AG08396 (cell line): ENCODE measurements at places on chromosomes 5 and 9.

DNA sequence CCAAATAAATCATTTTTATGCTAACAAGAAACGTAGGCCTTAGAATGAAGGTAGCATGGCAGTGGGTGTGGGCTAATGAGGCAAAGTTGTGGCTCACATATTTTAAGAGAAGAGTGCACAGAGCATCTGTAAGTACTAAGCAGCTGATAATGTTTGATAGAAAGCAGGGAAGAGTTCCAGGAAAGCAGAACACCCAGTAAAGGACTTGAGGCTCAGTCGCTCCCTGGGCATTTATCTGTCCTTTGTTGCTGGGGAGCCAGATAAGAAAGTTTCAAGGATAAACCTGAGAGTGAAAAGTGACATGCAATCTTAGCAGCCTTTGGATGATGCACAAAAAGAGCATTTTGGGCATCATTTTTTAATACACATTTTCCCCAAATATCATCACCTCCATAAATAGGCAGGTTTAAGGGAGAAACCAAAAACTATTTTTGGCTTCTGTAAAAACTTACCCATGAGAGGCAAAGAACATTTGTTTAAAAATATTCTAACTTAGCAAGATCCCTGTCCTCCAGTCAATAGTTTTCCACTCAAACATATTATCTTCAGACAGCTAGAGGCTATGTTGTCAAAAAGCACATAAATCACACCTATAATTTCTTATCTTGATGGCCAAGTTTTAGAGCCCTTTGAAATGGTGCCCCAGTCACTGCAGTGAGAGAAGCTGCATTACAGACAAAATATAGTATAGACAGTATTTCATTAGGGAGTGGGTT, 3.4 kb downstream of the FREM1 start:
- no peak for DNase-seq

DNA sequence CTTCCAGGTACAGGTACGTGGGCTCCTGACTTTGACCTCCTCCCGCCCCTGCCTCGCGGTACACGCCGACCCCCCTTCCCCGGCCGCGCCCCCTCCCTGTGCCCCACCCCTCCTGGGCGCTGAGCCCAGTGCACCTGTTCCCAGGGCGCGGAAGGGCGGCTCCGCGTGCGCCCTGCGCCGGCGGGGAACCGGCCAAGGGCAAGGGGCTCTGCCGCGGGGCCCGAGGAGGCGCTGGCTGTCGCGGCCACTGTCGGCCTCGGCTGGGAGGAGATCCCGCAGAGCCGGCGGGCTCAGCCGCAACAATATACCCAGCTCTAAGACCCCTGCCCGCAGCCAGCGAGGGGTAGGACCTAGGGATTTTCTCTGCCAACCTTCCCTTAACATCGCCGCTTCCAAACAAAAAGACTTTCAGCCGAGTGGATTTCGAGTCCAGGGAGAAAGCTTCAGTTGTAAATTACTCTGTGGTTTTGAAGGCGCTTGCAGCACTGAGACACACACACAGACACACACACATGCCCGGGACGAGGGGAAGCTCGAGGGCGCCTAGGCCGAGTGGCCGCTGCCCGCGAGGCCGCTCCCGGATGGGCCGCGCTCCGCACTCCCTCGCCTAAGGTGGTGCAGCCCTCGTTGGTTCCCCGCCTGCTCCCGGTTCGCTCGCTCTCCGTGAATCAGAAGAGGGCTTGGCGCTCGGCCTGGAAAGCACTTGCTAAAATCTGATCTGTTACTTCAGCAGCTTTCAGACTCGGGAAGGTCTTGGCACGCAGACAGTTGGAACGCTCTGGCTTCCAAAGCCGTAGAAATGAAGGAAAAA, 1.2 kb downstream of the FGF18 start:
- peak; percentile 84 for DNase-seq

DNA sequence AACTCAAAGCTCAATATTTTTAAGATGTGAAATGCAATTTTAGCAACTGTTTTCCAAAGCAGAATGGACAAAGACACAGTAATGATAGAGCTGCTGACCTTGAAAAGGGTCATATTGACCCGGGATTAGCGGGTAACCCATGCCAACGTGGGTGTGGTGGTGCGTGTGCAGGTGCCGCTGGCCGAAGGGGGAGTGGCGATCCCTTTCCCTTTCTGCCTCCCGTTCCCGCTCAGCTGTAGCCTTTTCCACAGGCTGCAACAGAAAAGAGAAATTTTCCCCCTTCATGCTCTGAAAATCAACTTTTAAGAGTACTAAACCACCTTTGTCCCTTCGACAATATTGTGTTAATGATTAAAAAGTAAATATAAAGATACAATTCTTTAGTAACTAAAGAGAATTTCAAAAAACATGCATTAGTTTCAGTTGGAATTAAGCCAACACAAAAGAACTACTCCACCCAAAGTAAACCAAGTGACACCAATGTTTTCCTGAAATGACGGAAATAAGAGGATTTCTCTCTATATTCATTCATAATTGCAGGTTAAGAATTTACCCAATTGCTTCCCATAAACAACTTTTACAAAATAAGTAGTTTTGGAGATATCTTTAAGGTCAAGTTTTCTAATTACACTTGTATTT, 105.2 kb downstream of the ZNF608 start:
- no peak for DNase-seq

GRCh38 chr9:113991714-113992113, 86.4 kb downstream of the AMBP start:
- no peak for DNase-seq

- no peak for DNase-seq
Observed at GRCh38 chr5:100434815-100435214, 100.4 kb upstream of the FAM174A start.

DNA sequence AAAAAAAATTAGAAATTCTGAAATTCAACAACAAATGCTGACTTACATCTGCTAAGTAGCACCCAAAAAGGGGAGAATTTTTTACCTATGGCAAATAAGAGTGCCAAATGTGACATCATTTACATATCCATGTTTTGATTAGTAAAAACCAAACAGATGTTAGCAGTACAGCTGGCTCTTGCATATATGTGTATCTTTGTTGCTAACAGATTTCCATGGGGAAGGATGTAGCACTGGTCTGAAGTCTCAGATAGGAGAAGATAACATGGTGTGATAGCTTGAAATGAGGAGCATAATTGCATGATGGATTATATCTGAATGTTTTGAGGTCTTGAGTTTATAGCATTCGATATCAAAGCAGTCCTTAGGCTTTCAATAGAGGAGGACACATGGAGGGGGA, 17.5 kb downstream of the PIK3R1 start:
- no peak for DNase-seq

DNA sequence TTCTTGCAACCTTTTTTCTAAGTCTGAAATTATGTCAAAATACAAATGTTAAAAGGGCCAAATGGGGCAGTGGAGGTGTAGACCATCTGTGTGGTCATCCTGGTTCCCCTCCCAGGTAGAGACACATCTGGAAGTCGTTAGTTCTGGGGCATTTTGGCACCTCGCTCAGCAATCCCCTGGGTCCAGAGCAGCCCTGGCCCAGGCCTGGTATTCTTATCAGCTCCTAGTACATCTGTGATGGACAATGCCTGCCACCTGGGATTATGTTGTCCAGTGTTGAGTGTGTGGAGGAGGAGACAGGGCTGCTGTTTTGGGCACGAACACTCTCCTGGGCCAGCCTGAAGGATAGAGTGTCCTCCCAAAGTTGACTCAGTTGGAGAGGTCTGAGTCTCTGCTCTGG, 74.8 kb downstream of the GADD45G start:
- DNase-seq, result no peak

GRCh38 chr5:93924628-93925027, 183.2 kb upstream of the POU5F2 start:
- no peak for DNase-seq

DNA sequence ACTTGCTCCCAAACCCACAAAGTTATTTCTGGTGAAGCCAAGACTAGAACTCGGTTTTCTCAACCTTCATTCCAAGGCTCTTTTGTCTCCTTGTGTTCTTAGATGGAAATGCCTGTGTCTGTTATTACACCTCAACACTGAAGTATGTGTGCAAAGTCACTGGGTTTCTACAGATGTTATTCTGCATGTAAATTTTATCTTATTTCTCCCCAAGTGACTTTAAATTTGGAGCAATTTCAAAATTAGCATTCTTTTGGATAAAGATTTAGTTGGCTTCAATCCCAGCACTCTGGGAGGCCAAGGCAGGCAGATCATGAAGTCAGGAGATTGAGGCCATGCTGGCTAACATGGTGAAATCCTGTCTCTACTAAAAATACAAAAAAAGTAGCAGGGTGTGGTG, 104.4 kb upstream of the GNA14 start:
- DNase-seq, result peak; percentile 33

GRCh38 chr5:98927989-98928872, 576 bp downstream of the CHD1 start:
- peak; percentile 66 for DNase-seq

GRCh38 chr9:89605465-89606048, 745 bp downstream of the GADD45G start:
- peak; percentile 57 for DNase-seq

DNA sequence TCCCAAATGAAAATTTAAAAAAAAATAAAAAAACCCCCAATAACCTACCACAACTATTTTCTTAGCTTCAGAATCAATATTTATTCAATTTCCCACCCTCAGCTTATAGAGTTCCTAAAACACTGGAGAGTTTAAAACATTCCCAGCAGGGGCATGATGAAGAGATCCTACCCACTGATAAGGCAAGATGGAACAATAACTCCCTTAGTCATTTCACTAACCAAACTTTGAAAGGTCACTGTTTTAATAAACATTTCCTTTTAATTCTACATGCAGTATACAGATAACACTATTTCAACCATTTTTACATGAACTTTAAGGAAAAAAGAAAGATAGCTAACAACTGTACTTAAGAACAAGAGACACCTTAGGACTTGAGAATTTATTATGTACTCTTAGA, 34.9 kb upstream of the ACOT12 start:
- peak; percentile 23 for DNase-seq

- peak; percentile 35 for DNase-seq
Observed at GRCh38 chr5:17378346-17378997, 119.6 kb upstream of the TAF11L2 start.

- no peak for DNase-seq
Observed at GRCh38 chr5:6178846-6179532, 199.4 kb downstream of the MED10 start.

GRCh38 chr9:534886-535285, 306.6 kb upstream of the DMRT1 start:
- DNase-seq, result no peak

- no peak for DNase-seq
Observed at GRCh38 chr9:124448019-124448418, 2.2 kb upstream of the ADGRD2 start.

GRCh38 chr5:108523360-108523759, 141.5 kb upstream of the FBXL17 start:
- DNase-seq, result no peak

- DNase-seq, result no peak
Observed at GRCh38 chr5:170482511-170482910, 21.3 kb upstream of the KCNIP1 start.

DNA sequence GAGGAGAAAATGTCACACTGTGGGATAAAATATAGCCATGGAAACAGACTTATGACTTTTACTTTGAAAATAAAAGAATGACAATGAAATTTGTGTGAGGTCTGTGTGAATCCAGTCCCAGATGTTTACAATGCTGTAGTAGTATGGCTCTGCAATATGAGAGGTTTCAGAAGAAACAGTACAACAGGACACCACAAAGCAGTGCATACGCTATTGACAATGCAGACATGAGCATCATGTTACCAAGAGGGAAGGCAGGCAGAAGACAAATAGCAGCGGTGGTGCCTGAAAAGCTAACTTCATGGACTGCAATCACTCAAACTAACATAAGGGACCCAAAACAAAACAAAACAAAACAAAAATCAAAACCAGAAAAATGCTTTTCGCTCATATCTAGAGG, 1.8 kb downstream of the FGF10 start:
- DNase-seq, result no peak

DNA sequence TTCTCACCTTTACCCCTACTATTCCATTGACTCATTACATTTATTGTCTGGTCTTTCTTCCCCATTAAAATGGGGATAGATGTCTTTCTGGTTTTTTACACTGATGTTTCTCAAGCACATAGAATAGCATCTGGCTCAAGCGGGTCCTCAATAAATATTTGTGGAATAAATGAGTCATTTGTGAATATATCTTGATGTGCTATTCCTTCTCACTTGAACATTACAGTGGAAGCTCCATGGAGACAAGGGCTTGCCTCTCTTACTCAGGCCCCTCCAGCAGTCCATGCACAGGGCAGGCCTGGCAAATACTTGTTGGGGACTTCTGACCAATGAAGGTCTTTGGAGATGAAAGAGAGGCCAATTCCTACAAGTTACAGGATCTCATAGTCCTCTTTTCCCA, 151.7 kb upstream of the TAS2R1 start:
- DNase-seq, result peak; percentile 59

DNA sequence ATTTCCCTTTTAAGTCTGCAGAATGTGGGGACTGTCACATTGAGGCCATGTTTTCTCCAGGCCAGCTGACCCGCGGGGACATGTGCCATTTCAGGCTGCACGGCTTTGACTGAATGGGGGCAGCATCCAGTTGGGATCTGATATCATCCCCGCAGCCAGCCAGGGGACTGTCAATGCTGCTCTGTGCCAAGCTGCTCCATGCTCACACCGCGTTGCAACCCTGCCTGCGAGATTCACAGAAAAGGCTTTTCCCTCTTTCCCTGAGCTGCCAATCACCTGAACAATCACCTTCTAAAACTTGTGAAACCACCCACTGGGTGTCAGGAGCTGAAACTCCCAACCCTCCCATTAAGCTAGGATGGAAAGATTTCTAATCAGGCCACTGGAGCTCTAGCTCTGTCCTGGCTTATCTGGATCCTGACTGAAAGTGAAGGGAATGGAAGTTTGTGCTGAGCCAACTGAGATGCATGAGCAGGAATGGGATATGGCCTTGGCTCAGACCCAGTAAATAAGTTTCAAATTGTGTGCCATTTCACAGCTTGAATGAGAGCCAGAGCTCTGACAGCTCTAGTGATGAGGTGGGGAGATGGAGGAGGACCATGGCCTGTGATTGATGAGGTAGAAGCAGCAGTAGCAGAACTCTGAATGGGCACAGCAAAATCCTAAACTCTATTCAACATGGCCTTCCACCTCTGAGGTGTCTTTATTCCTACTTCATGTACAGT, 34.5 kb upstream of the ZNF366 start:
- DNase-seq, result no peak

GRCh38 chr5:104540448-104540847, 977.9 kb upstream of the NUDT12 start:
- no peak for DNase-seq

DNA sequence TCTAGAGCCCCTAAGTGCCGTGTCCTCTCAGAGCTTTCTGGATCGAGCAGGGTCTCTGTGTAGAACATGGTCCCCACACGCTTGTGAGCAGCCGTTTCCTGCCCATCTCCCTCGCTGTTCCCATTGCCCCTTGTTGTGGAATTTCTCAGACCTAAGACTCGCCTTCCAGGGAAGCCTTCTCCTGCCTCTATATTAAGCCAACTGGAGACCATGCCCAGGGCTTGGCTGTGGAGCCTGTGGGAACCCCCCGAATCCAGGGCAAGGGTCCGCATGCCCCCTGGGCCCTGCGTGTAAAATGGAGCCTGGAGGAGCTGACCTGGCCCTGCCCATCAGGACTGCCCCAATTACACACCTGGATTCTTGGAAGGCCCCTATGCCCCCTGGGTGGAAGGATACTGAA, 14.5 kb upstream of the SPATA31E1 start:
- DNase-seq, result no peak

GRCh38 chr5:149341876-149342275, 3.4 kb upstream of the GRPEL2 start:
- DNase-seq, result no peak

GRCh38 chr5:165242646-165243045, 1737.2 kb downstream of the MAT2B start:
- no peak for DNase-seq
